ENCODE measurements at places on chromosomes 2 and 18.

DNA sequence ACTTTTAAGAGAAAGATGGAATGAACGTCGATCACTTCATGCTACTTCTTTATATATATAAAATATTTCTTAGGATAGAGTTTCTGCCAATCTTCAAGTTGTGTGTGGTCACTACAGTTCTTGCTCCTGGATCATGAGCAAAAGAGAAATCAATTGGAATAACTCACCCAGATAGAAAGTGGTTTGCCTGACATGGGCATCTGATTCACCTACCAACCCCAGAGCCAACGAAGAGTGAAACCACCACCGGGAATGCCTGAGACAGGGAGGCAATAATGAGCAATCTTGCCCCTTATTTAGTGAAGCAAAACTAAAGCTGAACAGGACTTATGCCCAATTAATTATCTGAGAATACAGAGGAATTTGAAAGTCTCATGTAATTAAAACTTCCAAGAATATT lies 250.2 kb upstream of the REG3G start:
- DNase-seq = no peak

DNA sequence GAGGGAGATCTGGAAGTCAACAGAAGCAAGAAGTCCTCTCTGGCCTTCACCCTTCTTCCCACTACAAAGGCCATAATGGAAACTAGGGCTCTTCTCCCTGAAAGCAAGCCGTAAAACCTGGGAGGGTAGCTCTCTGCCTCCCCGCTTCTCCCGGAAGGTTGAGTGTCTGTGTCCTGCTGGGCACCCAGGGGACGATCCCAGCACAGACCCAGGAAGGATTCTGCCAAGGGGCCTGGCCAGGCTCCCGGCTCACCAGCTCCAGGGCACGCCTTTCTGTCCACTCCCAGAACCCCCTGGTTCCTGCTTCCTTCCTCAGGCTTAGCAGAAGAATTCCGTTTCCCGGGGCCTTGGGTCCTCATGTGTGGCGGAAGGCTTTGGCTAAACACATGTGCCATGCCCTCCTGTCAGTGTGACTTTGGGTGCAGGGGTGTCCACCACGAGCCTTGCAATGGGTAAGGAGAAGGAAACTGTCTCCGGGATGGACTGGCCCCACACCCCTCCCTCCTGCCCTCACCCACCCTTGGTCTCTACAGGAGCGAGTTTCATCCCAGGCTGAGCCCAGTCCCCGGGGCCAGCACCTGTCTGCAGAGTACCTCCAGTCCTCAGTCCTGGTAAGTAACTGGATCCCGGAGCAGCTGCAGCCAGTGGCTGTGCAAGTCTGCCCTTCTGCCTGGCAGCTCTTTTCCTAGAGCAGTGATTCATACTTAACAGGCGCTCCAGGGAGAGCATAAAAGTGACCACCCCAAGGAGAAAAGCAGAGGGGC lies 135.8 kb downstream of the TPO start:
- DNase-seq = no peak

GRCh38 chr18:52567360-52567759 lies 227.4 kb downstream of the DCC start:
- no peak for DNase-seq

DNA sequence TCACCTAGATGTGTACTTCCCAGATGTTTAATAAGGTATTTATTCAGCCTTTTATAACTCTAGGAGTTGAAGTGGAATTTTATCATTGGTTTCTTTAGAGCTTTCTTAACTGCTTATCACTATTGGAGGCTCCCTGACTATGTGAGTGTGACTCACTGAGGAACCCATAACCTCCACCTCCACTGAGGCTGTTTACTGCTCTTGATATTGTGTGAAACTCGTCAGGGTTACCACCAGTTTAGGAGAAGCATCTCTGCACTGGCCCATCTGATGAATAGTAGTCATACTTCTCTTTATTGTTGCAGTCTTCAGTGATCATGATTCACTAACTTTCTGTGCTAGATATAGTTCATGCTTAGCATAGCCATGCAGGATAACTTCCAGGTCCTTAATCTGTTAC lies 79.6 kb upstream of the UBXN4 start:
- peak; percentile 7 for DNase-seq

DNA sequence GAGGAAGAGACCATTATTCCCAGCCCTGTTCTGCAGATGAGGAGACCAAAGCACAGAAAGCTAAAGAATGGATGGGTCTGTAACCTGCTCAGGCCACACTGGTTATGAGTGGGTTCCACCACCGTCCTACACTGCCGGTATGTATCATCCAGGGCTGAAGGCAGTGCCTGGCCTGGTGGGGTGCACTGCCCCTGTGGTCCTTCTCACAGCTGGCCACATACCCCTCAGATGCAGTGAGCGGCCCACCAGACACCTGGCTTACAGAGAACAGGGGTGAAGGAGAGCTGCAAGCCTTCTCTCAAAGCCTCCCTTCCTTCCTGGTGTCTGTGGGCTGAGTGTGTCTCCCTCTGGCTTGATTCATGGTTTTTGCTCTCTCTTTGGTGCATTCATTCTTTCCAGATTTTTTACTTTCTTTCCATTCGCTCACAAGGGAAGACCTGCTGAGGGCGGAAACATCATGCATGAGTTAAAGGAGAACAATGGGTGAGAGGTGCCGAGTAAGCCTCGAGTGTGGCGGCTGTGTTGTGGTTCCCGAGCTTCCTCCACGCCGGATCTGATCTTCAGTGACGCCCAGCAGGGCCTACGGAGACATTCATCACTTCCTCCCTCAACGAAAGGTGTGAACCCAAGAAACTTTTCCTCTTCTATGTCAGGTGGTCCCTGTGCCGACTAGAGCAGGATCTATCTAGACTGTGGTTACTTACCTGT lies 62.1 kb upstream of the REL start:
- no peak for DNase-seq

- DNase-seq = peak; percentile 25
Observed at GRCh38 chr2:219542931-219543595, 546 bp downstream of the CHPF start.

- no peak for DNase-seq
Observed at GRCh38 chr18:48080546-48080945, 150.1 kb upstream of the SMAD2 start.

DNA sequence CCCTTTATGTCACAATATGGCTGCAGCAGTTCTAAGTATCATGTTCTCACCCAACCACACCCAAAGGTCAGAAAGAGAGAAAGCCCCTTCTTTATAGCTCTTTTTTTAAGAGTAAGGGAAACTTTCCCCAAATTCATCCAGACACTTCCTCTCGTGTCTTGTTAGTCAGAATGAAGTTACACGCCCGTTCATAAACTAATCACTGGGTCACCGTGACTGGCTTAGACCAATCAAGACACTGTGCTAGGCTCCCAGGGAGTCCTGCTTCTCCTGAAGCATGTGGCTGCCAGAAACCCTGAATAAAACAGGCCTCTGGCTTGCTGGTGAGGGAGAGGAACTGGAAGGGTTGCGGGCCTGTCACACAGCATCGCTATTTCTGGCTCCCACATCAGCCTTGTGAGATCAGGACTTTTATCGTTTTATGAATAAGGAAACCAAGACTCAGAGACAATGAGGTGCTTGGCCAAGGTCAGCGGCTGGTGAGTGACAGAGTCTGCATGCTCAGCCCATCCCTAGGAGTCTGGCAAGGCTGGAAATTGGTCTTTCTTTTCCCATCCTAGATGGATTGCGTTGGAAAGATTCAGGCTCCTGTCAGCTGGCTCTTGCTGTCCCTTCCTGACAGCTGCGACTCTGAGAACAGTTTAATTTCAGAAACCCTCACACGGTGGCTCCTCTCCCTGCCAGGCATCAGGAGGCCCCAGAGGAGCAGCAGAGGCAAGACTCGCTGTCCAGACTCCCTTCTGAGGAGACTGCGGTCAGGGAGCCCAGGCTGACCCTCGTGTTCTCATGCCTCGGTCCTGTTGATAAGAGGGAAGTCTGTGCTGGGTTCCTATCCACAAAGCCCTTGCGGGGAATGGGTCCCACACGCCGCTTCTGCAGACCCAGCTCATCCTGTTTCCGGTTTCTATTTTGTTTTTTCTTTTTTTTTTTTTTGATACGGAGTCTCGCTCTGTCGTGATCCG lies 104.5 kb upstream of the TAF1B start:
- DNase-seq = peak; percentile 59

DNA sequence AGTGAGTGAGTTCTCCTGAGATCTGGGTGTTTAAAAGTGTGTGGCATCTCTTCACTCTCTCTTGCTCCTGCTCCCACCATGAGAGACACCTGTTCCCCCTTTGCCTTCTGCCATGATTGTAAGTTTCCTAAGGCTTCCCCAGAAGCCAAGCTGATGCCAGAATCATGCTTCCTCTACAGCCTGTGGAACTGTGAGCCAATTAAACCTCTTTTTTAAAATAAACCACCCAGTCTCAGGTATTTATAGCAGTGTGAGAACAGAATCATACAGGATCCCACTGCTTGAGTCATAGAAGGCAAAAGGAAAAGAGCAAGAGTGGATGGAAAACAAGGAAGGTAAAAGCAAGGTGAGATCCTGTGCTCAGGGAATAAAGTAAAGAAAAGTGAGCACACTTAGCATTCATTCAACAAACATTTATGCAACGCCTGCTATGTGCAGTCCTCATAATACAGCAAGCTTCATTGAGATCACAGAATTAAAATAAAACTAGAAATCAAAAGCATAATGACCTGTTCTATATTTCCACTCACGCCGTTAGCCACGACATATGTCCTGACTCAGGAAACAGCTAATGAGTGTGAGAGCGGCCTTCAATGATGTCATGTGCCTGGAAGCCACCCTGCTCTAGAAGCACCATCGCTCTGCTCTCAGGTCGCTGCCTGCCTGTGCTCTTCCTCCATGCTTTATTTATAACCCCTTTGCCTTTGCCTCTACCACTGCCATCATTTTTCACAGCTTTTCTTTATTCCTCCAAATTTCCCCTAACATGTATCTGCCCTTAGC lies 11.3 kb upstream of the COPS8 start:
- no peak for DNase-seq

GRCh38 chr2:218402491-218402901 lies 2.8 kb downstream of the CTDSP1 start:
- DNase-seq = no peak

DNA sequence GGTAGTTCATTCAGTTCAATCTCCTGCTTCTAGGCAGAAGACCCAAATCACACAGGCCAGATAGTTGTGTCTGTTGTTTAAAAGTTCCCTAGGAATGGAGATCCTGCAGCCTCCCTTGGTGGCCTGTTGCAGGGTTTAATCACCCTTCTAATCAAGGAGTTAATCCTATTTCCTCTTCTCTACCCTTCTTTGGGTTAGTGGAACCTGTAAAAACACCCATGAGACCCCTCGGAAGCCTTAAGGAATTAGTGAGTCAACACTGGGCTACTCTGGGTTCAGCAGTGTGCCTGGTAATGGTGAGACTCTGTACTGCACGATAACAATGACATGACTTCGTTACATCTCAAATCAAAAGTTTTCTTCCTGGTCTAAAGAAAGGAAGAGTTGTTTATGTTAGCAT lies 217.6 kb upstream of the NRP2 start:
- DNase-seq = no peak

GRCh38 chr2:43007901-43008300 lies 215.5 kb upstream of the HAAO start:
- DNase-seq = no peak

GRCh38 chr2:188848887-188849435 lies 125.2 kb upstream of the COL3A1 start:
- DNase-seq = no peak

DNA sequence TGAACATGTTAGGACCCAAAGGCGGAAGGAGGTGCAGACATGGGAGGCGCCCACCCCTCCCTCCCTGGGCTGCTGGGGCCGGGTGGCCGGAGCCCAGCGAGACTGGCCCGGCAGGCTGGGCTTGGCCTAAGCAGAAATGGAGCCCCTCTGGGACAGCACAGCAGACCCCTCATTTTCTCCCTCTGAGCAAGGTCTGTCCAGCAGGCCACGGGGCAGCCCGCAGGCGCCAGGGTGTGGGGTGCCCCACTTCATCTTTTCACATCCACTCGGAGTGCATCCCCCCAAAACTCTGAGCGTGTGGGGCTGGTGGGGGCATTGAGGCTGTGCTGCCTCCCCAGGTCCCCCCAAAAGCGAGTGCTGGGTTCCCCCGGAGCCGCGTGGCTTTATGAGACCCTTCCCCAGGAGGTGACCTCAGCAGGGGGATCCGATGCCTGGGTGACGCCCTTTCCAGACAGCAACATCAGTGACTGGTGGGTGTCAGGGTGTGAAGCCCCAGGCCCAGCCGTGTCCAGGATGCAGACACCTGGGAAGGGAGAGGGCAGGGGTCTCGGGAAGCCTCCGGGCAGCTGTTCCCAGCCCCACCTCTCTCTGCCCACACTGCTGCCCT lies 36.7 kb upstream of the GPC1 start:
- no peak for DNase-seq

Data from fibroblast of the aortic adventitia (primary cell).